Hematopoietic multipotent progenitor cell treated with erythropoietin and hydrocortisone succinate and interleukin-3 and kit ligand, for 6 days (in vitro differentiated cells): ENCODE measurements at places on chromosomes 6 and 20.

GRCh38 chr6:93786474-93787330, 367.3 kb upstream of the EPHA7 start:
- DNase-seq = no peak

GRCh38 chr20:52031563-52032303, 159.8 kb downstream of the ZFP64 start:
- DNase-seq = no peak

DNA sequence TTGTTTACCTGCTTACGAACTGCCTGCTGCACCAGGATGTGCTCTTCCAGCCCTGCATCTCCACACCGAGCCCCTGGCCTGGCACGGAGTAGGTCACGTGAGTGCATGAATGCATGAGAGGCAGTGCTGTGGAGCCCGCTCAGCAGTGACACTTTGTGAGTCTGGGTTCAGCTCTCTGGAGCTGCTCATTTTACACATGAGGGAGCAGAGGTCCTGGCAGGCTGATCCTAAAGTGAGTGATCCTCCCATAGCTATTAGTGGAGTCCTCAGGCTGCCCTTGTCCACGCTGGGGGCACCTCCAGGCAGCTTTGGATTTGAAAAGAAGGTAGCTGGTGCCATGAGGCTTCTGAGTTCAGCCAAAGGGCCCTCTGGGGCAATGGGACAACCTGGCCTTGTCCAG, 64.2 kb downstream of the EDN3 start:
- DNase-seq = no peak

- no peak for DNase-seq
Observed at GRCh38 chr20:3421985-3422384, 14.5 kb upstream of the DNAAF9 start.

DNA sequence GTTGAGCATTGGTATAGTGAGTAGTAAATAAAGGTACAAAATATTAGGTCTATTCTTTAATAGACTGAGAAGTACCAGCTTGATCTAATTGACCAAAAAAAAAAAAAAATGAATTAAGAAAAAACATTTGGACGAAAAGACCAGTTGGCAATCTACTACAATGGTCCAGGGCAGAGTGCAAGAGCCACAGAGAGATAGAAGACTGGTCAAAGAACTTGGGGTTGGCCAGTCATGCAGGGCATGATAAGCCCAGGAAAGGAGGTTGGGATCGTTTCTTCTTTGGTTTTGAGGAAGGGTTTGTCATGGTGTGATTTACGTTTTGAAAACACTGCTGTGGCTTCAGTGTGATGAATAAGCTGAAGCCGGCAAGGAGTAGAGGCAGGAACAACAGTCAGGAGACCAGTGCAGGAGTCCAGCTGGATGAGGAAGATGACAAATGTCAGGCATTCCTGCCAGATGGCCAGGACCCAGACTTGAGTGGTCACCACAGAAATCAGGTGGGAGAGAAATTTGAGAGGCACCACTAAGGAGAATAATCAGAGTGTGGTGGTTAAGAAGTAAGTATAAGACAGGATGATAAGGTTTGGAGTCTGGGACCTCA, 14.0 kb downstream of the SMLR1 start:
- DNase-seq = no peak

DNA sequence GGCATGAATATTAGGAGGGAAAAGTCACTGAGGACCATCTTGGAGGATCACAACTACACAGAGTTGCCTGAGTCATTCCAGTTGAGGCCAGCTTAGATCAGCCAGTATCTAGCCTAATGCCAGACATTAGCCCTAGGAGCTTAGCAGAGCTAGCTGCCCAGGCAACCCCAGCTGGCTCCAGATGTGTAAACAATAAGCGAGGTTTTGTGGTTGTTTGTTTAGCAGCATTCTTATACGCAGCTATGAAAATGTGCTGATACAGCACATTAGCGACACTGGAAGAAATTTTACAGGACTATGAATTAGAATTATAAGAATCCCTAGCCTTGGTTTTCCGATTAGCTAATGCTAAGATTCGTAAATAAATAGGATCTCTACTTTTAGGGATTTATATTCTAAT, 59.3 kb downstream of the BTBD3 start:
- no peak for DNase-seq

- peak; percentile 16 for DNase-seq
Observed at GRCh38 chr20:1946762-1947534, 46.9 kb downstream of the PDYN start.

- DNase-seq = no peak
Observed at GRCh38 chr6:168037856-168038255, 40.4 kb downstream of the KIF25 start.

DNA sequence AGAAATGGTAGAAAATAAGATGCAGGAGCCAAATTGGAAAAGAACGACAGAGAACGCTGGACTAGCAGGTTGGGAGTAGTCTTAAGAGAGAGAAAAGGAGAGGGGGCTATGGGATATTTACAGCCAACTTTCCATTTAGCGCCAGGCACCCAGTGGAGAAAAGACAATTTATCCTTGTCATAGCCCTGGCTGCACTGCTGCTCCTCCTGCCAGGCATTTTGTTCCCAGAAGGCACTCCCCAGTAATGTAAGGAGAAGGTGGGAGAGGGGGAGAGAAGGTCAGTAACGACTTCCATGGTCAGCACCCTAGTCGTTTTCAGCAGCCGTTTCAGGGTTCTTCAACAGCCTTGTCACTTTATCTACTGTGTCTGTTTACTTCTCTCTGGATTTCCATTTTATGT, 159.0 kb downstream of the TRMT11 start:
- DNase-seq = no peak

GRCh38 chr20:44193801-44194200, 6.8 kb upstream of the JPH2 start:
- DNase-seq = no peak
